ENCODE measurements at places on chromosomes 11 and 22.

DNA sequence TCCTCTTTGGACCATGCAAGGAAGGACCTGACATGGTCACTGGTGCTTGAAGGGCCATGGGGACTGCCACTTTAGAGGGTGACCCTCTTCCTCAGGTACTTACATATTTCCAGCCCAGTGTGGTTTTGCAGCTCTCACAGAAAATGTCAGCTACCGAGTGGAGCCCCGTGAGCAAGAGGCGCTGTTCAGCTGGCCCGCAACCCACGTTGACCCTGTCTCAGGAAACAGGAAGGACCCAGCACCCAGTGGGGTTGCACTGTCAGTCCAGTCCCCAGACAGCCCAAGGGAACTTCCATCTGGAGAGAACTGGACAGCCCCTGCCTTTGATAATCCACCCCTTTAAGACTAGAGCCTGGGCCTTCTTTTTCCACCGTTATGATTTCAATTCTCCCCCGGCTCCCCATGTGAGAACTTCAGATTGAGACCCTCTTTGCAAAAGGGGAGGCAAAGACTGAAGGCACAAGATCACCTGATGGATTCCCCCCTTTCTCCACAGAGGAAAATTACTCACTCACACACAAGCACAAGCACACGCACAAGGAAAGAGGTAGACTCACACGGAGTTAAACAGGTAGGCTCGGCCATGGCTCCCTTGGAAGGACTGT is 3.4 kb downstream of the YPEL4 start:
- DNase-seq = no peak

DNA sequence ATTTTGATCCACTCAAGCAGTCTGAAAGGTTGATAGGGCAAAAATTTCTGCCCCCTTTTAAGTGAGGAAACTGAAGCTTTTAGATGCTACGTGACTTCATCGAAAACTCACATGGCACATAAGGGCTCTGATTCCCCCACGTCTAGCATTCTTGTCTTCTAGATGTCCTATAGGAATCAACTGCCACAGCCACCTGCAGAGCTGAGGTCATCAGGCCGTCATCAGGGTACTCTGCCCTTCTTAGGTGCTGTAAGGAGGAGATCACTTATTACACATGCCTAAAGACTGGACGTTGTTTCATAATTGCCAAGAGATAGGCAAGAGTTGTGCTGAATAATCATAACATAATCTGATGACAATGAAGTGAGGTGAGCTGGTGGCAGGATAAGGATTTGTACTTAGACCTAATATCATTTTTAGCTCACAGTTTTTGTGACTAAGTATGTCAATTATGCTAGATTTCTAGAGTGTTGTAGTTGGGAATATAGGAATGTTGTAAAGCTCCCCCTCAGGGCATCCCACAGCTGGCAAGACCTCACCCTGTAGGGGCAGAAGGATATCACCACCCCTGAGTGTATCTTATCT is 349.4 kb downstream of the METTL15 start:
- DNase-seq = no peak

GRCh38 chr11:37657645-37658044 is 1059.6 kb upstream of the RAG2 start:
- no peak for DNase-seq

DNA sequence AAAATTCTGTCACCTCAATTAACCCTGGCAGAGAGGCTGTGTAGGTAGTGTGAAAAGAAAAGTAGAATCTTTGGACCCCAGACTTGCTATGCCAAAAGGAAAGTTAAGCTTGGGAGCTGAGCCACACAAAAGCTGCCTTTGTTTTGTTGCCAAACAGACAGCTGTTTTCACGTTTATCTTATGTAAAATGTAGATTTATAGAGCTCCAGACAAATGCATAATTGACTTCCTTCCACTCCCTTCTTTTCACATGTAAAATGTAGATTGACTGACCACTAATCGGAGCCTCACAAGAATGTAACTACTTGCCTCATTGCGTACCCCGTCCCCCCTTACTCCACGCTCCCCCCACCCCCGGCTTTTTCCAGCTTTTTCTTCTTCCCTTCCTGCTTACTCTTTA is 2302.2 kb upstream of the RAG2 start:
- DNase-seq = no peak

- no peak for DNase-seq
Measured at GRCh38 chr11:74147199-74147929, 23.4 kb downstream of the C2CD3 start.

DNA sequence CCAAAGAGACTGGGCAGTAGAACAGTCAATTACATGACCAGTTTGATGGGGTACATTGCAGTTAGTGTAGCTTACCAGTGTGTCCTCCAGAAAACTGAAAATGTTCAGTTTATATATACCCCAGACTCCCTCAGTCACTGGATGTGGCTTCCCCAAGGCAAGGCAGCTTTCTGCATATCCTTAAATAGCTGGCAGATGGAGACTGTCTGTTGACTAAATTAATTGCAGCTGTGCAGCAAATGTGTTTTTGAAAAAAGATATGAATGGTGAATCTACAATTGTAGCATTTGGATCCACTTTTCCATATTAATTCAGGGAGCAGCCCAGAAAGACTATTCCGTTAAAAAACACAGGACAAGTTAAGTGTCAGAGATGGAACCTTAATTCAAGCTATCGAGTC is 565.1 kb upstream of the CCDC179 start:
- DNase-seq = no peak

DNA sequence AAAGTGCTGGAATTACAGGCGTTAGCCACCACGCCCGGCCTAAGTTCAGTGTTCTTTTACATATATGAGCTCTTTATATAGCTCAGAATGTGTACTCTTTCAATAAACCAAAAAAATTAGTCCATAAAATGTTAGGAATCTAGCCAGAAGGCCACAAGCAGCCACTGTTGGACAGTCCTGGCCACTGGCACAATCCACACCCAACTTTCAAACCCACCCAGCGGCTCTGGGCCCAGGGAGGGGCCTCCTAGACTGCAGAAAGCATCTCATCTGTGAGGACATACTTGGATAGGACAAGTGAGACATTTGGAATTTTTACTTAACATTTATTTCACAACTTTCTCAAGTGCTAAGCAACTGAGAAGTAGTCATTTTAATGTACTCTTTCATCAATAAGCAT is 6.4 kb downstream of the PACSIN2 start:
- DNase-seq = no peak

DNA sequence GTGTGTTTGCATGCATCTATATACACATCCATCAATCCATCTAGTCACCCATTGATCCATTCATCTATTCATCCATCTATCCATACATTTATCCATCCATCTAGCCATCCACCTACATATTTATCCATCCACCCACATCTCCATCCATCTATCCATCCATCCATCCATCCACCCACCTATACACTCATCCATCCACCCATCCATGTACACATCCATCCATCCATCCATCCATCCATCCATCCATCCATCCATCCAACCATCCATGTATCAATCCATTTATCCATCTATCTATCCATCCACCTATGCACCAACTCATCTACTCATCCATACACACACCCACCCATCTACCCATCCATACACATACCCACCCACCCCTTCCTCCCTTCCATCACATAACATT is 18.8 kb upstream of the MYEOV start:
- no peak for DNase-seq

Data from esophagus squamous epithelium (tissue), 5 donors.